Colonic mucosa (tissue), 4 donors: ENCODE measurements at places on chromosomes 7 and 10.

DNA sequence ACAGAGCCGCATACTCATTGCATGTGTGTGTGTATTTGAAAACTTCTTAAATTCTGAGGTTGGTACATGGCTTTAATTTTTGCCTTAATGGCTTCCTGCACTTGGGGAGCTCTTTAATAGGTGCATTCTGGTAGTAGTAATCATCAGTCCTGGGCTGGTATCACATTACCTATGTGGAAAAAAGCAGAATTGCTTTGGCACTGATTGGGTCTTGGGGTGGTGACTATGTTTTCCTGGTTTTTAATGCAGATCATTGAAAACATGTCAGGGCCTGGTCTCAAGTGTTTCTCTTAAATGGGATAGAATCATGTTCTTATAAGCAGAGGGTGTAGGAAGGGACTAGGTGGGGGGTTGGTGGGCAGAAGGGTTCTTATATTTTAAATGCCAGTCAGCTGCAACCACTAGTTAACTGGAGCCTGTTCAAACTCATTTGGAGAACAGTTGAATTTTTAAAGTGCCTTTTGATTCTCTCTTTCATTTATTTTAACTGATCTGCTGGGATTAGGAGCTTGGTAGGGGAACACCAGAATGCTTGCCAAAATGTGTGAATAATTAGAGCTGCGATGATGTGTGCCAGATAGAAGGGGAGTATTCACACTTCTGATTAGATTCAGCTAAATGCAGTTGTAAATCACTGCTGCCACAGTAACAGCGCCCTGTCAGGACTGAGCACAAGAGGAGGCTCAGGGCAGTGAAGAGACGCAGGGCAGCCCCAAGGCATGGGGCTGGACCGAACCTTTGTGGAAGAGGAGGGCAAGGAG, 633.5 kb upstream of the GALNT17 start:
- no peak overlapping the region for H3K4me3 ChIP-seq
- no peak for DNase-seq
- no peaks in the 10 kb centered on the region for H3K36me3 ChIP-seq

DNA sequence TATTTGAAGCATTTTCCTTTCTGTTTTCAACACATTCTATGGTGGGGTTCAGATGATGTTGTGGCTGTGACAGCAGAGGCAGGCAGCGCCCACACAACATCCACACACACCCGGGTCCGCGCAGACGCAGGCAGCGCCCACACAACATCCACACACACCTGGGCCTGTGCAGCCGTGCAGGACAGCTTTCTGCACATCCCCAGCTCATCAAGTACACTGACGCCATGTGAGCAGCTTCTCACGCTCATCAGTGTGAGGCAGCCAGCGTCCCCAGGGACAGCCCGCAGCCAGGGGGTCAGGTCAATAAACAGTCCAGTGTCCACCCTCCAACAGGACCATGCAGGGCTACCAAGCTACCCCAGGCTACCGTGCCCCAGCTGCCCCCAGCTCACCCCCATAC, 272.8 kb upstream of the TCERG1L start:
- no peaks in the 10 kb centered on the region for H3K36me3 ChIP-seq
- no peaks in the 10 kb centered on the region for H3K4me1 ChIP-seq
- no peak overlapping the region for H3K4me3 ChIP-seq
- H3K27ac ChIP-seq = no peak overlapping the region
- H3K27me3 ChIP-seq = no peaks in the 10 kb centered on the region

DNA sequence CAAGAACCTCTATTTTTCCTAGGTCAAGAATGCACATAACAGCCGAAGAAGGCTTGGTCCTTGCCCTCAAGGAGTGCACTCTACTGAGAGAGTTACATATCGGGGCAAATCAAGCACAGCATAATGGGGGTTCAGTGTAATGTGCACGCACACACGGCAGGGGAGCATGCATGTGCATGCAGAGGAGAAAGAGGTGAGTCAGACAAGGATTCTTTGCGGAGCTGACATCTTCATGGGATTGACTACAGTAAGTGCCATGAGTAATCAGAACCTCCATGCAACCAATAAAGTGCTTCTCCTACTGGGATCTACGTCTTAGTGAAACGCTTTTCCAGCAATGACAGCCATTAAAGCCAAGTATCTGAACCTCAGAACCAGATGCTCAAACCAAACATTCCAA, 123.6 kb downstream of the RNF216 start:
- no peak for DNase-seq
- H3K27me3 ChIP-seq = no peaks in the 10 kb centered on the region
- no peak overlapping the region for H3K4me3 ChIP-seq
- H3K36me3 ChIP-seq = no peaks in the 10 kb centered on the region

DNA sequence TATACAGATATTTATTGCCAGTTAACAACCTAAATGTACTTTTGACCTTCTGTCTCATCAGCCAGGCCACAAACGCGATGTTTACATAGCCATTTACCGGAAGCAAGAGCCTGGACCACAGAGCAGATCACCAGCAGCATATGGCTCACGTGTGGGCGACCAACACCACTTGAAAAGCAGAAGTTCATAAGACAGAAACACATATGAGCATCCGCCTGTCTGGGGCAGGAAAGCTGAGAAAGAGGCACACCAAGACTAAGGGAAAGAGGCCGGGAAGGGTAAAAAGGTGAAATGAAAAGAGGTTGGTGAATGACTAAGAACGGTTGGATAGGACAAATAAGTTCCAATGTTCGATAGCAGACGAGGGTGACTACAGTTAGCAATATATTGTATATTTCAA, 1.3 kb downstream of the ABCB1 start:
- no peaks in the 10 kb centered on the region for H3K4me1 ChIP-seq
- DNase-seq = peak; percentile 32
- H3K36me3 ChIP-seq = no peaks in the 10 kb centered on the region
- no peak overlapping the region for H3K27ac ChIP-seq
- H3K27me3 ChIP-seq = no peaks in the 10 kb centered on the region

DNA sequence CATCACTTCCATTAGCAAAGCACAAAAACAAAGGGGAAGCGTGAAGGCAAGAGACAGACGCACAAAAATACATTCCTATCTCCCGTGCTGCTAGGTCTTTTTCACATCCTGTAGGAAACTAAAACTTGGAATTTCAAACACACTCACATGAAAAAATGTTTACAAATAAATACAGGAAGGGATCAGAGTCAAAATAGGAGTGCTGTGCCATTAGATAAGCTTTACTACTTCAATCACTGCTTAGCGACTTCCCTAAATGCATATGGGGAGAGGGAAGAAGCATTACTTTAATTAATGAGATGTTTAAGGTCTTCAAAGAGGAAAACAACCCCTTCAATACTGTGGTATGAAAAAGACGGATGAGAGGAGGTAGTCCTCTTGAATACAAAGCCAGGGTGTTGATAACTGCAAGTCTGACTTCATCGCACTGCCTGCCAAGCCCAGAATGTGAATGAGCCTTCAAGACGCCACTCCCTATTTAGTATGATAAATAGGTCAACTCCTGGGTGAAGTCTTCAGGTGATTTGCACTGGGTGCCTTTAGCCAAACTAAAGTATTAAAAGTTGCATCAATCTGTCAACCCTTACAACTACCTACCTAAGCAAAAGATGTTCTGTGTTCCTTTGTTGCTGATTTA, 13.9 kb downstream of the PARD3 start:
- H3K36me3 ChIP-seq = no peaks in the 10 kb centered on the region
- DNase-seq = no peak
- H3K4me1 ChIP-seq = peaks cover 8% of the 10 kb centered on the region

DNA sequence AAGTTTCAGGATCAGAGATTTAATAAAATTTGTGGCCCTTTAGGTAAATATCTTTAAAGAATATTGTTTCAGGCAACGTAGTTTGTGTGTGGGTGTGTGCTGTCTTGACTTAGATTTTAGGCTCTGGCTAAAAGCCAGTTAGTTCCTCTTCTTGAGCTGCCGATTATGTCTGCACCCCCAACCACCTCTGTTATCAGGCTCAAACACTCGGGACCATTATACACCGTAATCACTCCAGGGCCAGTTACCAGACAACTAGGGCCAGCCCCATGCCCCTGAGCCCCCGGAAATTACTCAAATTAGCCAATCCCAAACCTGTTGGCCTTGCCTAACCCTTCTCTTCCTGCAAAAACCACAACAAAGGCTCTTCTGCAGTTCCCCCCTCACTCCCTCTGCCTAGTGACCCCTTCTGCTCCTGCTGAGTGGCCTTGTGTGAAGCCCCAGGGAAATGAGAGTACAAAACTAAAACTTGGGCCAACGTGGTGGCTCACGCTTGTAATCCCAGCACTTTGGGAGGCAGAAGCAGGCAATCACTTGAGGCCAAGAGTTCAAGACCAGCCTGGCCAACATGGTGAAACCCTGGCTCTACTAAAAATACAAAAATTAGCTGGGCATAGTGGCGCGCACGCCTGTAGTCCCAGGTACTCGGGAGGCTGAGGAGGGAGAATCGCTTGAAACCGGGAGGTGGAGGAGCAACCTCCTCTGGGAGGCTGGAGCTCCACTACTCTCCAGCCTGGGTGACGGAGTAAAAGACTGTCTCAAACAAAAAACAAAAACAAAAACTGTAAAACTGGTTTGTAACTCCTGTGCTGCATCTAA, 9.2 kb upstream of the HNRNPF start:
- no peak overlapping the region for H3K27ac ChIP-seq
- H3K27me3 ChIP-seq = no peaks in the 10 kb centered on the region
- H3K4me1 ChIP-seq = peaks cover 5% of the 10 kb centered on the region
- no peaks in the 10 kb centered on the region for H3K36me3 ChIP-seq
